ENCODE measurements at places on chromosomes 6 and 20.

DNA sequence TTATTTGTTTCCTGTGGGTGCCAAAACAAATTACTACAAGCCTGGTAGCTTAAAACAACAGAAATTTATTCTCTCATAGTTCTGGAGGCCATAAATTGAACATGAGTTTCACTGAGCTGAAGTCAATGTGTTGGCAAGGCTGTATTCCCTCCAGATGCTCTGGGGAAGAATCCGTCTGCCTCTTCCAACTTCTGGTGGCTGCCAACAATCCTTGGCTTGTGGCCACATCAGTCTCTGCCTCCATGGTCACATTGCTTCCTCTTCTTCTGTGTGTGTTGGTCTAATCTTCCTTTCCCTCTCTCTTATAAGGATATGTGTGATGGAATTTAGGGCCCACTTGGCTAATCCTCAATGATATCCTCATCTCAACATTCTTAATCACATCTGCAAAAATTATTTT is 92.8 kb upstream of the EPB41L1 start:
- no peak for DNase-seq

DNA sequence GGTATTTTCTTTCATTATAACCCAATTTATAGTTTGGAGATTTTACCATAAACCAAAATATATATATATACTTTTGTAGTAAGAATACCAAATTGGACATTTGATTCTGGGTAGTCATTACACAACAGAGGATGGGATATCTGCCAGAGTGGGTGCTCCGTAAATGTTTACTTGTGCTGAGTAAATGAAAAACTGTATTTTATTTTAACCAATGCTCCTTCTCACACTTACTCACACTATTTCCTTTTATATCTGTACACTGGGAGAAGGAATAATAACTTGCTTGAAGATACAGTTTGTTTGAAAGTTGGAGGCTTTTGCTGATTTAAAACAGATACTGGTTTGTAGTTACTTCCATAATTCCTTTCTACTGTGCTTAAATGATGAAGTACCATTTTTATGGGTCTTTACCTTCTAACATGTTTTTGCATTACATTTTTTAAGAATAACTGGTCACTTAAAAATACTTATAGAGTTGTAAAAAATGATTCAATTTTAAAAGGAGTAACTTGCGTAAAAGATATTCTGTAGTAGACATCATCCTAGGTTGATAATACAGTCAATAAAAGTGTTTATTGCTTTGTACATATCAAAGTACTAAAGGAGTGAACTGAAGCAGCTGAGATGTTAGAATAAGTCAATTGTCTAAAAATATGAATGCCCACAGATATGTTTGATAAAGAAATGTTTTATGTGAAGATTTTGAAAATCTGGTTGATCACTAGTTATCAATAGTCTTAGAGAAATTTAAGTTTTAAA is 411.7 kb downstream of the UTRN start:
- no peak for DNase-seq

DNA sequence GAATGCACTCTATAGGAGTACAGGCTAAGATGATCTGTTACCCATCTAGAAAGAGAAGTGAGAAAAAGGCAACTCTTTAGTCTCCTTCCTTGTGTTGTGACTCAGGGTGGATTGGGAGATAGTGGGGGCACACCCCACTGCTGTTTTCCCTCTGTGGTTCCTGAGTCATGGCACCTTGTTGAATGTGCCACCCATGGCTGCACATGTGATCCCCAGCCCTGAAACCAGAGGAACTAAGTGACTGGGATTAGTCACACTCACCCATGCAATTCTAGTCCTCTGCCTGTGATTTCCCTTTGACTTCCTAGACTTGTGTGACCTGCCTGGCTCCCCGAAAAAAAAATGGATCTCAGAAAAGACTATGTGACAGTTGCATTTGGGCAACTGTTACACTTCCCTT is 48.6 kb upstream of the HTR1B start:
- DNase-seq = no peak

DNA sequence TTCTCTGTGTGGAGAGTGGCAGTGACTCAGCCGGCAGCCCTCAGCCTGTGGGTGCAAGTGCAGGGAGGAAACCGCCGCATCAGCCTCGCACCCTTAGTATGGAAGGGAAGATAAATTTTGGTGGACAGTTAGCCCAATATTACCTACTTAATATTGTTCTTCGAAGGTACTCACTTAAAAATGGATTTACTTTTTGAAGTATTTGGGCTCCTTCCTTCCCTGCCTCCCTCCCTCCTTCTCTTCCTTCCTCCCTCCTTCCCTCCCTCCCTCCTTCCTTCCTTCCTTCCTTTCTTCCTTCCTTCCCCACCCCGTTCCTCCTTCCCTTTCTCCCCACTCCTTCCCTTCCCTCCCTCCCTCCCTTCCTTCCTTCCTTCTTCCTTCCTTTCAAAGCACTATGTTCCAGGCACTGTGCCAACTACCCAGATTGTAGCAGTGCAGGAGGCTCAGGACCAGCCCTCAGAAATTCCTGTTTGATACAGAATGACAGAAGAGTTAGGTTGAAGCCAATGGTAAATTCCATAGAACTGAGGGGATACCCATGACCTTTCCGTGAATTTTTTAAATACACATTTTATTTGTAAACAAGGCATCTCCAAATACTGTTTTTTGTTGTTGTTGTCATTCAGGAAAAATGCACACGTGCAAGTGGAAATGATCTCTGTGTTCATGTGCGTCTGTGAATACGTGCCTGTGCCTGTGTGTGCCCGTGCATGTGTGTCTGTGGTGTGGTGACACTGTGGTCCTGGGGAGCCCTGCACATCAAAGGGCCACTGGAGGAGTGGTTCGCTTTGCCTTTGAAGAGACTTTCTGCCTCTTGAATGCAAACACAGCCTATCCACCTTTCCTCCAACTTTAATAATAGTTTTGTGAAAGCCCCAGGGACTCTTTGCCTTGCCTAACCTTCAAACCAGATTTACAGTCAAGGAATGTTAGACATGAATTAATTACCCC is 141.7 kb downstream of the EDN3 start:
- DNase-seq = no peak

DNA sequence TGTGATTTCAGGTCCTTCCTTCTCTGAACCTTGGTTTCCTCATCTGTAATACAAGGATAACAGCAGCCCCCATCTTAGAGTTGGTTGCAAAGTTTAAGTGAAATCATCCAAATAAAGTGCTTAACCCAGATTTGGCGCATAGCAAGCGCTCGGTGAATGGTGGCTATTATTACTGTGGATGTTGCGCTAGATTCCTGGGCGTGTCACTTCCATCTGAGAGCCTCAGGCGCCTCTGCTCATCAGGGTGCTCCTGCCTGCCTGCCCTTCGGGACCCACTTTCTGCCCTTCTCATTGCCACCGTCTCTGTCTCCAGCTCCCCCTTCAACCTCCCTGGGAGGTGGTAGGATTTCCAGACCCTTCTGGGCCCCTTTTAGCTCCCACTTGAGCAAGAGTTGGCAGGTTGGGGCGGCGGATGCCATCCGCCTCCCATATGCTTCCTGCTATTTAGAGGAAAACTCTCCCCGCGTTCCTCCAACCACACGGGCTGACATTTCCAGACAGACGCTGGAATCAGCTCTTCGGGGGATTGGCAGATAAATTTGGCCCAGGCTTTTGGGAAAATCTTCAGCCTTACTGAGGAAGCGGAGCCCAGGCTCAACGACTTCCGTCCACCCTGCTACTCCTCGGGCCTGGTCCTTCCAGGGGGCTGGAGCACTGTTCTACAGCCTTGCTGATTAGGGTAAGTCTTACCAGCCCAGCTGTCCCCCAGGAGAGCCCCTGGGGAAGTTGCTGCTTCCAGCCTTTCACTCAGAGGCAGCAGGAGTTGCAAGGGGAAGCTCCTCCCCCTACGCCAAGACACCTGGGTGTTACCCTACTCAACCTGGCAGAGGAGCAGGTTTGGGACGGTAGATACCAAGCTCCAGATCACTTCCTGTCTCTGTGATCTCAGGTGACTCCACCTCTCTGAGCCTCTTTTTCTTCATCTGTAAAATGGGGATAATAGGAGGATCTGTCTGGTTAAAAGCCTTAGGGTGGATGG is 71.5 kb downstream of the DLGAP4 start:
- DNase-seq = no peak

- no peak for DNase-seq
Measured at GRCh38 chr6:24078200-24078599, 47.8 kb upstream of the NRSN1 start.

DNA sequence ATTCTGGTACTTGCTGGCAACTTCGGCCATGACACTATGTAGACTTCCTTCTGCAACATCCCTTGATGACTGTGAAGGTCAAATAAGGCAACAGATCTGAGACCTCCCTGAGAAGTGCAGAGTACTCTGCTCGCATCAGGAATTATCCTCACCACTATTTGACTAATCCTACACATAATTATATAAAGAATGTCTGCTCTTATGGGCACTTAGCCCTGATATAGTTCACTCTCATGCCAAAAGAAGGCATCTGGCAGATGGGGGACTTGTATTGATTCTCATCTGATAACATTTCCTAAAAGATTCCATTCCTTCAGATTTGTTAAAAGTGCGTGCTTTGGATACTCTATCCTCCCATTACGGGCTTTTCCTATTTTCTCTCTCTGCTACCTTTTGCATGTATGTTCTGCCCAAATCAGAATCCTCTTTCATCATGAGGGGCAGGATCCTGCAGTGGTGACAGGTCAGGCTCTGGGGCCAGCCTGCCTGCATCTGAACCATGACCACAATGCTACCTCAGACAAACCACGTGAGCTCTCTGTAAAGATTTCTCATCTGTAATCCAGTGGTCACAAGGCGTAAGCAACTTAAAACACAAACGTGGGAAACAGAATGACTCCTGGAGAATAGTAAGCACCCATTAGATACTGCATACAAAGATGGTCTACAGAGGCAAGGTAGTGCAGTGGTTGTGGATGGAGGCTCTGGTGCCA is 134.0 kb downstream of the GJA10 start:
- DNase-seq = no peak
